ENCODE measurements at places on chromosomes 11 and 22.

- peak; percentile 97 for DNase-seq
Measured at GRCh38 chr22:35995772-35996171, 32.9 kb downstream of the RBFOX2 start.

DNA sequence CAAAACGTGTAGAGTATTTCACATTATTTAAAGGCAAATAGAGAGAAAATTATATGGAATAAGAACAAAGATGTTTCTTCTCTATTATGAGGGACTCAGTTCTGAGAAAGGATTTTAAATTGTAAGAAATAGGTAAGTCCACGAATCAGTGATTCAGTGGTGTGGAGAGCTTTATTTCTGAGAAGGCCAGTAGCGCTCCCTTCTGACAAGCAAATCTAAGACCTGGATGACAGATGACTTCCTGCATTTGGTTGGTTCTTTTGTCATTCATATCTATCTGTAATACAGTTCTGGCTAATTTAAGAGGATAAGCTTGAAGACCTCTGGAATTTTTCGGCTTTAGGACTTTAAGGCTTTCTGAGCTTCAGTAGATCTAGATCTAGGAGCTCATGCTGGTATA lies 7.0 kb downstream of the CD3E start:
- DNase-seq, result no peak

DNA sequence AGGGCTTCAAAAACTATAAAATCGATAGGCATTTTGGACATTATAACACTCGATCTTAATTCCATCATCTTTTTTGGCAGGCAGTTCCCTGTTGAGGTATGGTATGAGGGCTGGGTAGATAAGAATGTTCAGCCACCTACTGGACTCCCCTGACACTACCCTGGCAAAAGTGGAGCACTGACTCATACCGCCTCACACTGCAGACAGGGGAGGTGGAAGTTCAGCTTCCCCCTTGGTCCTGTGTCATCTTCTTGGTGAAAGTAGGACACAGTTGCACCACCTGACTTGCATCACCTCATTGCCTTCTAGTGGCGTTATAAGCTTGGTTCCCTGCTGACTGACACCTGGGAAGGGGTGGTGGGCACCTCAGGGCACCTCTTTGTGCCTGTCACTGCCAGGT lies 30.4 kb downstream of the PAAF1 start:
- DNase-seq, result no peak

GRCh38 chr11:78085972-78086371 lies 6.3 kb upstream of the NDUFC2 start:
- no peak for DNase-seq

Data from cardiac muscle cell (in vitro differentiated cells and primary cell).